NCI-H460 (cell line): ENCODE measurements at places on chromosomes 12 and 14. TPM values are rescaled to one million over a fixed set of nuclear protein-coding genes. Genes with fewer than 3 reads are reported as not detected.

FLRT2 gene
- total RNA-seq, result 43.4 and 45.0 TPM in 2 replicates

RITA1 gene
- 22.3 and 25.9 TPM in 2 replicates for total RNA-seq

CCND2 gene
- 0.06 and 0.17 TPM in 2 replicates for total RNA-seq

KIF21A gene
- total RNA-seq, result 83.2 and 102 TPM in 2 replicates

ALDH2 gene
- total RNA-seq, result 14.9 and 18.8 TPM in 2 replicates

P2RX2 gene
- total RNA-seq, result not detected in 2 replicates

- no peak for DNase-seq
Measured at GRCh38 chr12:10121278-10121677, 8.7 kb downstream of the CLEC7A start.

DNA sequence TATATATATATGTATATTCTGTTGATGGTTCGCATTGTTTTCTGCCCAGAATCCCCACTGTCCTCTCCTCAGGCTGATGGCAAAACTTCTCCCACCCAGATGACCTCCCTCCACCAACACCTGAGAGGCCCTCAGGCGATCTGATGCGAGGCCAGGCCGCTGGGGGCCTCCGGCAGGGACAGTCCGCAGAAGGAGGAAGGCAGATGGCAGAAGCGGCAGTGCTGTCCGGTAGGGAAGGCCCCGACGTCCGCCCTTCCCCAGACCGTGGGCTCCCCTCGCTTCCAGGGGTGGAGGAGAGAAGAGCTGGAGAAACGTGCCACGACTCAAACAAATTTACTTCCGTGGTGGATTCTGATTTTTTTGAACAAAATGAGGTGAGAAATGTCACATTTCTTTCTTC is 178.3 kb upstream of the RGS6 start:
- DNase-seq, result no peak

- peak; percentile 39 for DNase-seq
Measured at GRCh38 chr12:95336387-95337067, 118.9 kb downstream of the VEZT start.

DNA sequence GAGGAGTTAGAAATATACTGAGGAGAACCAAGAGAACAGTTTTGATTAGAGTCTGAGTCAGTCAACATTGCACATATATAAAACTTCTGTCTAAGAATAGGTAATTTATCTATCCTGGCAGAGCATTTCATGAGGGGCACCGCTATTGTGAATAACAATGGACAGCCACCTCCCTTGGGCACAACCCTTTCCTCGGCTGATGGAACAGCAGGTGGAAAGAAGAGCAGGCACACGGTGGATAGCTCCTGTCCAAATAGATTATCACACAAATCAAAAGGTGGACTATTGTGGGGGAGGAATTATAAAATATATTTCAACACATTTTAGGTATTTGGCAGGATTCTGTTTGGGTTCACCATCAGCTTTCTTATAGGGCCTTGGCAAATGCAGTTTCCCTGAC is 84.0 kb upstream of the PTPRB start:
- DNase-seq, result no peak

DNA sequence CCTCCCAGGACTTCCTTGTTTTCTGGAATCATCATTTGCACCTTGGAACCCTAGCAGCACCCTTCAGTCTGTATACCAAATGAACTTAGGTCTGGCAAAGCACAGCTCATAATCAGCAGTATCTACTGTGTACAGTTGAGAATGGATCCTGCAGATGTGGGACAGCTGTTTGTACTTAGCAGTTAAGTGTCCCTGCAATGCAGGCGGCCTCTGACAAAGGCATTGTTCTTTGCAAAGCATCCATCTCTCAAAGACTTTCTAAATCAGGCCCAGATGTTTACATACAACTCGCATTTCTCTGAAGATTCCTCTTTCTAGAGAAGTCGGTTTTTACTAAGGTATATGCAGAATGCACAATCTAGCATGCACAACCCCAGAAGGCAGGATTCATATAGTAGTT is 170.5 kb upstream of the RBM19 start:
- no peak for DNase-seq

DNA sequence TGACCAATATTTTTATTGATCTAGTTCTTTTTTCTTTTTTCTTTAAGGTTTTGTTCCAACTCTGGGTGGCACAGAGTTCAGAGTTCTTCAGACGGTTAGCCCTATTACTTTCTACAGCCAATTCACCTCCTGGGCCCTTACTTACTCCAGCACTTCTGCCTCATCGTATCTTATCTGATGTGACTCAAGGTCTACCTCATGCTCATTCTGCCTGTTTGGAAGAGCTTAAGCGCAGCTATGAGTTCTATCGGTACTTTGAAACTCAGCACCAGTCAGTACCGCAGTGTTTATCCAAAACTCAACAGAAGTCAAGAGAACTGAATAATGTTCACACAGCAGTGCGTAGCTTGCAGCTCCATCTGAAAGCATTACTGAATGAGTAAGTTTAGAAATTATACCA is 64.7 kb downstream of the VEZT start:
- no peak for DNase-seq
